ENCODE measurements at places on chromosomes 5 and 9.

GRCh38 chr9:128249908-128250838 is 25.6 kb downstream of the GOLGA2 start:
- DNase-seq = peak; percentile 100

- no peak for DNase-seq
These were observed 97.2 kb downstream of the TRIO start for GRCh38 chr5:14240359-14240758.

DNA sequence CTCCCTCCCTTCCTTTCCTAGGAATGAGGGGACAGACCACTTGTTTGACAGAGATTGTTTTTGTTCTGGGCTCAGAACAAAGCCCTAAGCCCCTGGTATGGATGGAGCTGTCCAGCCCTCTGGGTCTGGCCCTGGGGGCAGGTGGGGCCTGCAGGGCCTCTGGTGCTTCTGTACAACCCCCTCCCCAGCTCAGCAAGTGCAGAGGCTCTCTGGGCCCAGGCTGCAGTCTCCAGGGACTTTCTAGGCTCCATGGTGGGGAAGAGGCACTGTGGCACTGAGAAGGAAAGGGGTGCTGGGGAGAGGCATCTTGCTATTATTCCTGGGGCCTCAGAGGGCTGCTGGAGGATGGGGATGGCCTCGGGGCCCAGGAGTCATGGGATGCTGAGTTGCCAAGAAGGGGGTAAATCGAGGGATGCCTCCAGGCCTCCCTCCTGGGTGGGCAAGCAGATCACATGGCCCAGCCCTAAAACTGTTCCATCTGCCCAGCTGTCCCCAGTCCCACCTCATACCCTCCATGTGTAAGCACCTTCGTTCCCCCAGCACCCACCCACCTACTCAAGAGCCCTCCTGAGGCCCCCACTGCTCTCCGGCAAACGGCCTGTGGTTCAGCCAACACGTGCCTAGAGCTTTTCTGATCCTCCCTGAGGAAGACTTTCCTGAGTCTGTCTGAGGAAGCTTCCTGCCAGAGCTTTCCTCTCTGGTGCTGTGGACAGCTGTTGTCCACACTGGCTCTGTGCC is 225.7 kb downstream of the CACNA1B start:
- DNase-seq = peak; percentile 5

GRCh38 chr5:170886210-170886894 is 24.5 kb downstream of the RANBP17 start:
- DNase-seq = no peak

- no peak for DNase-seq
These were observed 34.8 kb downstream of the ADAMTS12 start for GRCh38 chr5:33857037-33857436.

GRCh38 chr9:133342570-133342969 is 5.4 kb downstream of the MED22 start:
- no peak for DNase-seq

- no peak for DNase-seq
These were observed 62.8 kb upstream of the LMX1B start for GRCh38 chr9:126550891-126551351.

DNA sequence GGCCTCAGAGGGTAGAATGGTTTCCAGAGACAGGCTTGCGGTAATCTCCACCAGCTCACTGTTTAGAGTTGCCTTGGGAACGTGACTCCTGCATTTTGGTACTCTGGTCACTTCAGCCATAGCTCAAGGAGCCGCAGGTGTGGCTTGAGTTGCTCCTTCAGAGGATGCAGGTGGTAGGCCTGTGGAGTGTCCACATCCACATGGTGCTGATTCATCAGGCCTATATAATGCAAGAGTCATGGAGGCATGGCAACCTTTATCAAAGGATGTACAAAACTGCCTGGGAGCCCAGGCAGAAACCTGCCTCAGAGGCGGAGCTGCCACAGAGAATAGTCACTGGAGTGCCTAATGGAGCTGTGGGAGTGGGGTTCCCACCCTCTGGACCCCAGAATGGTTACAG is 114.2 kb downstream of the ANXA1 start:
- DNase-seq = no peak

DNA sequence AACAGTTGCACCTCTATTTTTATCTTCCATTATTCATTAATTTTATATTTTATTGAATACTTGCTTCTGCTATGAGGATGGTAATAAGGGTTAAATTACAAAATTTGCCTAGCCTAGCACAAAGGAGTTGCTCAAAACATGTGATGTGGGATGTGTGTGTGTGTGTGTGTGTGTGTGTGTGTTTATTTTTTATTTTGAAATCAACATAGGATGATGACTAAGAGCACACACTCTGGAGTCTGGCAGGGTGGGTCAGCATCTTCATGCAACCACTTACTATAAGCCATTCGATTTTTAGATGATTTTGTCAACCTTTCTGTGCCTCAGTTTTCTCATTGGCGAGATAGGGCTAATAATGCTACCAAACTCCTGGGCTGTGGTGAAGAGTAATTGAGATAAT is 57.7 kb upstream of the MAMDC2 start:
- DNase-seq = no peak

GRCh38 chr9:130692321-130692720 is 1.3 kb upstream of the EXOSC2 start:
- DNase-seq = peak; percentile 19

GRCh38 chr9:124239249-124240073 is 18.3 kb upstream of the NEK6 start:
- no peak for DNase-seq

- DNase-seq = peak; percentile 34
These were observed 977 bp downstream of the MGAT4B start for GRCh38 chr5:179805529-179806249.

- DNase-seq = no peak
These were observed 16.8 kb upstream of the PRLR start for GRCh38 chr5:35246900-35247647.

DNA sequence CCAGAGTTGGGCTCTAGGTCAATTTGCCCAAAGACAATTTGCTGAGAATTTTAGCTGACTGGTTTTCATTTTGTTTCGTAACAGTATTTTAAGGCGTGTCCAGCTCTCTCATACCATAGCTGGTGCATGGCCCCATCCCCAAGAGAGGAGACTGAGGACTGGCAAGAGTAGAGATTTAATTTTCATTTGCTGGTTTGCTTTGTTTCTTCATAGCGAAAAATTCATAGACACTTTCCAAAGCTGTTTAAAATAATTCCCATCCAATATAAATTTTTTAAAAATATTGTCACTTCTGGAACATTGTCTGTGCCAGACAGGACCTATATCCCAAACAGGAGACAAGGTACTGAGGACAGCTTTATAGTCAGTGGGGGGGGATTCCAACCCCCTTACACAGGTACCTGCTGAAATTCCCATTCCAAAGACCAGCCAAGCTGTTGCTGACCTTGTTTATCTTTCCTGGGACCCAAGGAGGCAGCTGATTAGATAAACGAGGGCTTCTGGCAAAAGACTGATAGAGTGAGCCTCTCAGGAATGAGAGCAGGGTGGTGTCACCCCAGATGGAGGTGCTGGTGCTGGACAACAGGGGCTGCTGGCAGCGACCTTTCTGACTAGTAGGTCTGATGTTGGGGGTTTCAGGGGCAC is 6.8 kb upstream of the ANGPTL2 start:
- DNase-seq = no peak

GRCh38 chr5:125409861-125410536 is 663.6 kb upstream of the ZNF608 start:
- no peak for DNase-seq

DNA sequence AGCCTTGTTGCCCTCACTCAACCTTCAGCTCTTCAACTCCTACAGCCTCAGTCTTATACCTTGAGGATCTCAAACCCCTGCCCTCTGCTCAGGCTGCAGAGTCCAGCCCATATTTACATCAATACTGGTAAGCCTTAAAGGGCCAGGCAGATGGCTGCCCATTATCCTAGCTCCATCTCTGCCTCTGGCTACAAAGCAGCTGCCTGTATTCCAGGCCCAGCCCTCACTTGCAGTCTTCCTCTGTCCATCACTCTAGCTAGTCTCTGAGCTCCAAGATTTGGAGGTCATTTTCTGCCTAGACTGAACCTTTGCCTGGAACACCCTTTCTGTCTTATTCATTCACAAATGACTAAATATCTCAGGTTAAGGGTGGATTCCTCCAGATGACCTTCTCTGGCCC is 50.2 kb upstream of the GALNT10 start:
- no peak for DNase-seq

DNA sequence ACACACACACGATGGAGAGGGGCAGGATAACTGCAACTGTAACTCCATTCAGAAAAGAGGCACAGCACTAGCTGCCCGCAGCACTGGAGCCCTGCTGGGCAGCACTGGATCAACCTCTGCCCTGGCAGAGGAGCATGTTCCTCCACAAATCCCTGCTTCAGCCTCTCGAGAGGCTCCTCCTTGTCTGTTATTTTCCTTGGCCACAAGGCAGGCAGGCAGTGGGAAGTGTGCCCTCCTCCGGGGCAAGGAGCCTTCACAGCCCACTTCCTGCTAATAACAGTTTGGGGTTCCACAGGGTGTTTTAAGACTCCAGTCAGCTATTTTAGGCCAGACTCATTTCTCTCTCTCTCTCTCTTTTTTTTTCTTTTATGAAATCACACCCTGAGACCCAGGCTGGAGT is 11.8 kb downstream of the FXN start:
- no peak for DNase-seq

DNA sequence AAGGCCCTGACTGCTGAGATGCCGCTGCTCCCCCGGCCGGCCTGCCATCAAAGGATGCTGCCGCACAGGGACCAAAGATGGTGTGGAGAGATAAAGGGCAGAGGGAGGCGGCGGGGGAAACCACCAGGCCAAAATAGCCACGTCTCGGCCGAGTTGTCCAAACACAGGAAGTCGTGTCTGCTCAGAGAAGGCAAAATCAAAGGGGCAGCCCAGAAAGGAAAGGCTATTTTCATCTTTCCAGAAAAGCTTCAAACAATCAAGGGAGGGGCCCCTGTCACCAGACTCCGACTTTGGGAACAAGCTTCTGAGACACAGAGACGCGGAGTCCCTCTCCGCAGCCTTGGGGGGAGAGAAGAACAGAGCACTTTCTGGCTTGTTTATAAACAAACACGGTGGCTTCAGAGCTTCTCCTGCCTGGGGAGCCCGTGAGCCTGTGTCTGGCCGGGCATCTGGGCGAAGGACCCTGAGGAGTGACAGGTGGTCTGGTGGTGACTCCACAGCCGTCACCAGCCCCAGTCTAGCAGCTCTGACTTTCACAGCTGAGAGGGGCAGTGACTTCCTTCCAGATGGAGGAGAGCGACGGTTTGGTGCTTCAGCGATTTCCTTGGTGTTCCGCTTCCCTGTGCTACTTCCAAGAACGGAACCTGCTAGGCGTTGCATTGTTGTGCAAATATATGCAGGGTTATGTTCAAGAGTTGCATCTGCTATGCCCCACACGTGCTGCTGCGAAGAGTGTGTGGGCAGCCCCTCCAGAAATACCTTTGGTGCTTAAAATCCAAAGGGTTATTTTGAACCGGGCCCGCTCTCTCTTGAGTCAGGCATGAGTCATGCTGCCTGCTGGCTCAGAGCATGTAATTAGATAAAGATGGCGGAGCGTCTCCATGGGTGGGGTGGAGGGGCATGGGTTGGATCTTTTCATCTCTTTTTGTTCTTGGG is 24.0 kb downstream of the ADAMTSL2 start:
- DNase-seq = peak; percentile 35

DNA sequence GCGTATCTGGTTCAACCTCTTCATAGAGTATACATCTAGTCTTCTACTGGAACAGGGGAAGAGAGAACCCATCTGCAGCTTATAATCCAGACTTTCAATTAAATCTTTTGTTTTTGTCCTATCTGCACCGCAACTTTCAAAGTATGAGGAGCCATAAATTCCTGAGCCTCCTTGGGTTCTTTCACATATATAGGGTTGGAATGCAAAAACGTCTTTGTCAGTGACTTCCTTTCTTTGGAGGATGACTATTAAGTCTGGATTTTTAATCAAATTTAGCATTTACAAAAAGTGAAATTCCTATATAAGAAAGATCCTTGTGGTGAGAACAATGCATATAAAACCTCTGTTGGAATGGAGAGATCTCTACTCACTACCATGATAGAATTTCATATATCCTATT is 370.8 kb downstream of the TMEM38B start:
- DNase-seq = no peak

- no peak for DNase-seq
These were observed 26.2 kb downstream of the NIPAL4 start for GRCh38 chr5:157486221-157486681.

DNA sequence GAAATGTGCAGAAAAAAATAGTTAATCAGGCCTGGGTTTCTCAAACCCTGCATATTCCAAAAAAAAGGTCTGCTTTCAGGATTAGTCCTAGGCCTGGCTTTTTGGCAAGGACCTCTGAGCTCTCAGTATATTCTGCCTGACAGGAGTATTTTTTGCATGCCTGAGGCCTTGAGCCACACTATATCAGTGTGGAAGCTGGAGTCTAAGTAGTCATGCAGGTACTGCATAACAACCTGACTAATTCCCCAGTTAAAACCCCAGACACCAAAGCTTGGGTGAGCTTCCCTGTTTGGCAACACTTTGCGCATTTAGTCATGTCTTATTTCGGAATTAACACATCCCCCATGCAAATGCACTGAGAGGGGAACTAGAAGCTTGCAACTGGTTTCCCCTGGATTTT is 359.5 kb downstream of the CETN3 start:
- no peak for DNase-seq

- no peak for DNase-seq
These were observed 2.8 kb upstream of the PCA3 start for GRCh38 chr9:76761448-76761847.

DNA sequence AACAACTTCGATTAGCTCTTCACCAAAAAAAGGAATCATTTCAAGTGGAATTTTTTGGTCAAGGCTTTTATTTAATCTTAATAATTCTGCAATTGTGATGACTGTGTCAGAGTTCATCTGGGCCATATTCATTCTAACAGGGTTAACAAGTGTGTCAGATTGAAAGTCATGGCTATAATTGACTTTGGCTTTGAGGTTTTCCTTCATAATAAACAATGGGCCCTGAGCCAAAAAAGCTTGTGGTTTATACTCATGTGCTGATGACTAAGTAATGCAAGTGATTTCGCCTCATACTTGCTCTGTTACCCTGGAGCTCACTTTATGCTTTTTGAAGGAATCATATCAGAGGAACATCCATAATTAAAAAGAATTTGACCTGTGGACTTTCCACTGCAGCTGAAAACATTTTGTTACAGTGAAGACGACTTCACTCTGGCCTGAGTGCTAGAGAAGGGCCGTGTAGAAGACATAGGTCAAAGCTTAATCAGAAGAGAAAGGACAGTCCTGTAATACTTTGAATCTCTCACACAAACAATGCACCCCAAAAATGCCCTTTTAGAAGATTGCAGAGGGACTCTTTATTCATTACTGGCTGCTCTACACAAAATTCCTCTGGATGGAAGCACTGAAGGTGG is 101.7 kb downstream of the GDNF start:
- DNase-seq = no peak

DNA sequence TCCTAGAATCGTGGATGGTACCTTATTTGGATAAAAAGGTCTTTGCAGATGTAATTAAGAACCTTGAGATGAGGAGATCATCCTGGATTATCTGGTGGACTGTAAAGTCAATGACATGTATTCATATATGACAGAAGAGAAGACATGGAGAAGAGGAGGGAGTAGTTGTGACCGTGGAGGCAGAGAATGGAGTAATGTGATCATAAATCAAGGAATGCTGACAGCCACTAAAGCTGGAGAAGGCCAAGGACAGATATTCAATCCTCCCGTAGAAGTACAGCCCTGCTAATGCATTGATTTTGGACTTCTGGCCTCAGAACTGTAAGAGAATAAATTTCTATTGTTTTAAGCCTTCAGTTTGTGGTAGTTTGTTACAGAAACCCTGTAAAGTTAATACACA is 18.7 kb upstream of the TMEM161B start:
- no peak for DNase-seq

GRCh38 chr9:9746826-9747225 is 866.0 kb downstream of the PTPRD start:
- no peak for DNase-seq
